Activated CD4-positive, alpha-beta T cell treated with anti-CD3 and anti-CD28 coated beads, Interleukin-2, amount 50 U/mL, for 1 hour (primary cell): ENCODE measurements at places on chromosomes 7 and 10.
A peak's percentile ranks its signal among the peaks of the same experiment; 100 is the strongest.

- DNase-seq = no peak
Observed at GRCh38 chr7:45718464-45719330, 144.5 kb downstream of the ADCY1 start.

- no peak for DNase-seq
Observed at GRCh38 chr7:153522261-153522660, 529.9 kb upstream of the DPP6 start.

GRCh38 chr10:34217524-34217923 is 597.6 kb downstream of the PARD3 start:
- no peak for DNase-seq

GRCh38 chr10:61159253-61159652 is 215.3 kb upstream of the RHOBTB1 start:
- no peak for DNase-seq

DNA sequence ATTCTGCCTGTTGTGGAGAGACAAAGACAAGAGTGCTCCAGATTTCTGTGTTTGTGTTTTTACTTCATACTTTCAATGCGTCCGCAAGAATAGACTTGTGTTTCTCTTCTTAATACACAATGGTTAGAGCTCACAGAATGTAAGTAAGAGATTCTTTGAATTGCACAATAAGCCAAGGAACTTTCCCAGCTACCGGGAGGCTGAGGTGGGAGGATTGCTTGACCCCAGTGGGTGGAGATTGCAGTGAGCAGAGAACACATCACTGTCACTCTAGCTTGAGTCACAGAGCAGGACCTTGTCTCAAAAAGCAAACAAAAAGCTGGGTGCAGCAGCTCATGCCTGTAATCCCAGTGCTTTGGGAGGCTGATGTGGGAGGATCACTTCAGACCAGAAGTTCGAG is 250.7 kb upstream of the MYO3A start:
- no peak for DNase-seq

GRCh38 chr7:43647673-43648472 is 65.0 kb downstream of the STK17A start:
- DNase-seq = peak; percentile 33

DNA sequence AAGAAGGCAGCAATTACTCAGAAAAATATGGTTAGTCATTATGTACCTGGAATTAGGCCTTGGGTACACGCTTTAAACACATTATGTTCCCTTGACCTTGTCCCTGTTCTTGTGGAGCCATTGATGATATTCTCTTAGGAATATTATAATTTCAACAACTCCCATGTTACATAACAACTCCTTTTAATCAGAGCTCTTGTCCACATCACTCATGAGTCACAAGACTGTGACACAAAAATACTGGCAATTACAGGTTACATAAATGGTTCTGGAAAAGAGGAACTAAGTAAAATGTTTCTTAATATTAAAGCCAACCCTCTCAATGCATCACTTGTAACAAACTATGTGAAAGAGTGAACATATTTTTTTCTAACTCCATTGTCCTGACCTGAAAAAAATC is 143.8 kb upstream of the PCLO start:
- DNase-seq = no peak

GRCh38 chr10:89163265-89163995 is 43.7 kb downstream of the CH25H start:
- DNase-seq = peak; percentile 13

DNA sequence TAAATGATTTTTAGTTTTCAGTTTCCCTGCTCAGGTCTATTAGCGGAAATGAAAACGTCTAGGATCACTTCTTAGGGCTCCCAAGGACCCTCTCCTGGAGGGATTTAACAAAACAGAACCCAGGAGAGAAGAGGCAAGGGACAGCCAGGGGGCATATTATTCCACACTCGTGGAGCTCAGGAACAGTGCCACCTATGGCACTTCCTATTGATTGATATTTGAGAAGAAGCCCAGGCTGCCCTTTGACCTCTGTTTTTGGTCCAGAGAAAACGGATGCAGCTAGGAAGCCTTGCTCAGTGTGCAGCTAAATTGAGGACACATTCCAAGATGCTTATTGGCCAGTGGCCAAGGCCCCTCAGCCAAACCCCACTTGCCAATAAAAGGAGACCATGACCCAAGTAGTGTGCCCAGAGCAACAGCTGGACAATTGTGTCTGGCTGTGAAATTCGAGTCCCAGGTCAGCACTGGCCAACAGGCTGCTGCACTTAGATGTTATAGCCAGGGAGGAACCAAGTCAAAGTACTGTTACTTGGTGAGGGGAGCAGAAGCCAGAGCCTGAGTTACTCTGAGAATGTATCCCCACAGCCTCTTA is 24.0 kb upstream of the GPNMB start:
- DNase-seq = no peak
